ENCODE measurements at places on chromosomes 6 and 20. TPM values are rescaled to one million over a fixed set of nuclear protein-coding genes. Genes with fewer than 3 reads are reported as not detected.

PCED1A gene
- total RNA-seq, result 9.4 TPM

LHFPL5 gene
- total RNA-seq, result not detected

CDC5L gene
- 12.4 TPM for total RNA-seq

EPPIN gene
- not detected for total RNA-seq

TUBB2A gene
- total RNA-seq, result 34.9 TPM

SLC35D3 gene
- total RNA-seq, result not detected

C20orf204 gene
- 6.9 TPM for total RNA-seq

DEF6 gene
- total RNA-seq, result 0.65 TPM

VIP gene
- 0.65 TPM for total RNA-seq
